Activated CD8-positive, alpha-beta memory T cell treated with anti-CD3 and anti-CD28 coated beads, Interleukin-2, amount 10 ng/mL, durations not matched to agents 7 days and 5 days (primary cell): ENCODE measurements at places on chromosomes 16 and 17.

GRCh38 chr17:17090642-17091103, 48.4 kb downstream of the MPRIP start:
- DNase-seq = no peak
- H3K36me3 ChIP-seq = peaks cover 5% of the 10 kb centered on the region
- no peaks in the 10 kb centered on the region for H3K27me3 ChIP-seq
- H3K4me1 ChIP-seq = peaks cover 34% of the 10 kb centered on the region
- H3K4me3 ChIP-seq = no peak overlapping the region

GRCh38 chr17:9887508-9887907, 17.6 kb downstream of the RCVRN start:
- H3K4me1 ChIP-seq = no peaks in the 10 kb centered on the region
- no peak overlapping the region for H3K27ac ChIP-seq
- no peak for DNase-seq

DNA sequence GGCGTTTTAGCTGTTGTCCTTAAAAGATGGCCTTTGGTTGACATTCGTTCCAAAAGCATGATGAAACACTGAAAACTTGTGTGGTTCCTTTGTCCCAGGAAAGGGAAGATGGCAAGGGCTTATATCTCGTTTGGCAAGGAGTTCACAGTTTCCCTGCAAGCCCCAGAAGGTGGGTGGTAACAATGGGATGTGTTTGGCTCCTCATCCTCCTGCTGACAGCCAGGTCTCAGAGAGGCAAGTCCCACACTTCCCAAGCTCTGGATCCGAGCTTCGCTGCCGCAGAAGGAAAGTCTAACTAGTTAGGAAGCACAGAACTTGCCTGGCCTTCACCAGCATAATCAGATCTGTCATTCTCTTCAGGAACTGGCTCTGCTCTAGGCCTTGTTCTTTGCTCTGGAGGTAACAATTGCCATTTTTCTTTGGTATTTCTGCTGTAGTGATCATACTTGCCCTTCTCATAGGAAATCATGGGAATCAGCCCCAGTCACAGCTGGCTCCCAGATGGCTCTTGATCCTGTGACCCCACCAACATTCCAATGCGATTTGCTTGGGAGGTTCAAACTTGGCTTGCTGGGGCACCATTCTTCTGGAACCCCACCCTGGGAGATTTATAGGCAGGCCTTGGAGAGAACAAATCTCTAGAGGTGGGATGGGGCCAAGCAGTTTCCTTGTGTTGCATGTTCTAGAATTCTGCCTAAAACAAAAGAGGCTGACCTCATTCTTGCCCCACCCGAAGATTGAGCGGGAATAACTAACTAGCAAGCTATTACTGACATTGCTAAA, 17.9 kb downstream of the KPNA2 start:
- no peak overlapping the region for H3K27ac ChIP-seq
- no peak overlapping the region for H3K4me3 ChIP-seq
- H3K36me3 ChIP-seq = peaks cover 4% of the 10 kb centered on the region
- peaks cover 6% of the 10 kb centered on the region for H3K4me1 ChIP-seq
- DNase-seq = no peak

DNA sequence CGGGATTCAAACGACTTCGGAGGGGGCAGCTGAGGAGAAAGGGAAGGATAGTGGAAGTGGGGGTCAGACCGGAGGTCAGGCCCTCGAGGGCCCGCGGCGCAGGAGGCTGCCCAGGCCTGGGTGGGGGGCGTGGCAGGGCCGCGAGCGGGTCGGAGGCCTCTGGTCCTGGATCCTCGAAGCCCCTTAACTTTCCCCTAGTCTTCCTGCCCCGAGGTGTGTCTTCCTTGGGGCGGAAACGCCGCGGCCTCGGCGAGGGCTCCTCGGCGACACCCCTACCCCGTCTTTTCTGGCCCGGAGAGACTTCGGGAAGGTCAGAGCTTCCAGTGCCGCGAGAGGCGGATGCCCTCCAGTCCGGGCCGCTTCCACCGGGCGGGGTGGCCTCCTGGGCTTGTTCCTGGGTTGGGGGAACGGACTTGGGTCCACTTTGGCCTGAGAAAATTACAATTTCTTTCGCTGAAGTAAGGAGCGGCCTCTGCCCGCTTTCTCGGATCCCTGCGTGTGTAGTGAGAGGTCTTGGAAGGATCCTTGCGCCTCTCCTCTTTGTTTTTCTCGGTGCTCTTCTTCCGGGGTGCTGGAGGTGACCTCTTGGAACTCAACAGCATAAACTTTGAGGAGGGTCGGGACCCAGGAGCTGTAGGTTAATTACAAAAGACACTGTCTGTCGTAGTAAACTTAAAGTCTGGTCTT, 491 bp downstream of the IST1 start:
- peak overlapping the region; percentile 98 for H3K4me3 ChIP-seq
- peak overlapping the region; percentile 97 for H3K27ac ChIP-seq
- peaks cover 10% of the 10 kb centered on the region for H3K36me3 ChIP-seq
- H3K4me1 ChIP-seq = peaks cover 33% of the 10 kb centered on the region

DNA sequence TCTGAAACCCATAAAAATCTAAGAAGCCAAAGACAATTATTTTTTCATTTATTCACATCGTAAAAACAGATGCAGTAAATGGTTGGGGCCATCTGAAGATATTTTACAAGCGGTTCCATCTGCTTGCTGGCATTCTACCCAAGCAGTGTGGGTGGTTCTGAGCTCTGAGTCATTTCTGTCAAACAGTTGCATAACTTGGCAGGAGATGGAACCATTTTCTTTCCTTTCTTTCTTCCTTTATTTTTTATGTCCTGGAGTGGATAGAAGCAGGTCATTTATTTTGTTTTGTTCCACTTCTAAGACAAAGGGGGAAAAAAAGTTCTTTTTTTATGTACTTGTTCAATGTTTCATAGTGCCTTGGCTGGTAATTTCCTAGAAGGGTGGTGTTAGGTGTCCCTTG, 1151.9 kb upstream of the GOT2 start:
- no peaks in the 10 kb centered on the region for H3K36me3 ChIP-seq
- no peak overlapping the region for H3K27ac ChIP-seq
- no peaks in the 10 kb centered on the region for H3K27me3 ChIP-seq
- no peak overlapping the region for H3K4me3 ChIP-seq

DNA sequence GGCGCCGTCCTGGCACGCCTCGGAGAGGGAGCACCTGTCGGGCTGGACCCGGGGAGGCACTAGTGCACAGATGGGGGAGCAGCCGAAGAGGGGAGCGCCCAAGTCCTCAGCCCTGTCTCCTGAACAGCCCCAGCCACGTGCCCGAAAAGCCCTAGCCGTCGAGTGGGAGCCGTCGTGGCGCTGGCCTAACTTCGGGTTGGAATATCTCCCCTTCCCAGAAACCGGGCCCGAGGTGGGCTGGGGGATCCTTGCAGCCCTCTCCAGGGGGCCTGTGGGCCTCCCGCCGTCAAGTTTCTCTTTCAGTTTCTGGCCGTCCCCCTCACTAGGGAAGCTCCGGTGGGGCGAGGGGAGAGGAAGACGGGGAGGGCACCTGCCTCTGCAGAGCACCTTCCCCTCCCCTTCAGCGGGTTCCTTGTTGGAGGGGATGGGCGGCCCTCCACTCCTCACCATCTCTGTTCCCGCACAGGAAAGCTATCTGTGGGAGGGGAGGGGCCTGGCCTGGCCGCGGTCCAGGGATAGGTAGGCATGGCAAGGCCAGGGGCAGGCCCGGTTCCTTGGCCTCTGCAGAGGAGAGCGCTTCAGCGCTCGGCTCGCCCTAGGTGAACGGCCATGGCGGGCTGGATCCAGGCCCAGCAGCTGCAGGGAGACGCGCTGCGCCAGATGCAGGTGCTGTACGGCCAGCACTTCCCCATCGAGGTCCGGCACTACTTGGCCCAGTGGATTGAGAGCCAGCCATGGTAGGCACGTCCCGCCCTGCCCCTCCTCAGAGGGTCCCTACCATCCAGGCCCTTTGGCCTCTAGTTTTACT, 709 bp downstream of the STAT5A start:
- peak; percentile 72 for DNase-seq
- peaks cover 16% of the 10 kb centered on the region for H3K36me3 ChIP-seq
- H3K27ac ChIP-seq = peak overlapping the region; percentile 84
- no peaks in the 10 kb centered on the region for H3K27me3 ChIP-seq
- H3K4me1 ChIP-seq = peaks cover 60% of the 10 kb centered on the region

DNA sequence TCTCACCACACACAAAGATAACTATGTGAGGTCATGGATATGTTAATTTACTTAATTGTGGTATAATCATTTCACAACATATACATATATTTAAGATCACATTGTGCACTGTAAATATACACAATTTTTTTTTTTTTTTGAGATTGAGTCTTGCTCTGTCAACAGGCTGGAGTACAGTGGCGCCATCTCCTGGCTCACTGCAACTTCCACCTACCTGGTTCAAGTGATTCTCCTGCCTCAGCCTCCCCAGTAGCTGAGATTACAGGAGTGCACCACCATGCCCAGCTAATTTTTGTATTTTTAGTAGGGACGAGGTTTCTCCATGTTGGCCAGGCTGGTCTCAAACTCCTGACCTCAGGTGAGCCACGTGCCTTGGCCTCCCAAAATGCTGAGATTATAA, 11.5 kb upstream of the PRSS54 start:
- no peak overlapping the region for H3K4me3 ChIP-seq
- H3K36me3 ChIP-seq = no peaks in the 10 kb centered on the region
- peaks cover 30% of the 10 kb centered on the region for H3K27me3 ChIP-seq
- H3K4me1 ChIP-seq = no peaks in the 10 kb centered on the region
- no peak overlapping the region for H3K27ac ChIP-seq

DNA sequence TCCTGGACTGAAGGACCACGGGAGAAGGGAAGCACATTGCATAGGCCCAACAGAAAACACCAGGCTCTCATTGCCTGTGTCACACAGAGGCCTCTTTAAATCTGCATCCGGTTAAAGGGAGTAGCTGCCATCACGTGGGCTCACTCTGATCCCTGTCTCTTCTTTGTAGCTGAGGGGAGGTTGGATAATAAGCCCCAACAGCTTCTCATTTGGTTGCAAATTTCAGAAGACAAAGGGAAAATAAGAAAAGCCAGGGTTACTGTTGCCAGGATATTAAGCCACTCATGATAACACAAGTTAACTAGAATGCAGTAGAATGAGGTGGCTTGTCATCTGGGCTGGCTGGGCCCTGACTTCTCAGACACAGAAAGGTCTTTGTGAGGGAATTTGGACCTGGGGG, 325.1 kb upstream of the ERCC4 start:
- no peaks in the 10 kb centered on the region for H3K4me1 ChIP-seq
- H3K36me3 ChIP-seq = no peaks in the 10 kb centered on the region
- DNase-seq = no peak

DNA sequence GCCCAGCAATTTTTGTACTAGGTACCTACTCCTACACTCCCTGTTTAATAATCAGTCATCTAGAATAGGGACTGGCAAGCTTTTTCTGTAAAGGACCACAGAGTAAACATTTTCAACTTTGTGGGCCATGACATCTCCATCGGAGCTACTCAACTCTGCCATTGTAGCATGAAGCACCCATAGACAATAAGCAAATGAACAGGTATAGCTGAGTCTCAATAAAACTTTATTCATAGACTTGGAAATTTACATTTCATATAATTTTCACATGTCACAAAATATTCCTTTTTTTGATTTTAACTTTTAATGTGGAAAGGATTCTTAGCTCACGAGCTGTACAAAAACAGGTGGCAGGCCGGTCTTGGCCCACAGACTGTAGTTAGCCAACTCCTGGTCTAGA, 345.8 kb downstream of the SOX9 start:
- no peak overlapping the region for H3K27ac ChIP-seq
- no peak for DNase-seq
- no peaks in the 10 kb centered on the region for H3K4me1 ChIP-seq
- H3K27me3 ChIP-seq = no peaks in the 10 kb centered on the region
- H3K4me3 ChIP-seq = no peak overlapping the region
- no peaks in the 10 kb centered on the region for H3K36me3 ChIP-seq

DNA sequence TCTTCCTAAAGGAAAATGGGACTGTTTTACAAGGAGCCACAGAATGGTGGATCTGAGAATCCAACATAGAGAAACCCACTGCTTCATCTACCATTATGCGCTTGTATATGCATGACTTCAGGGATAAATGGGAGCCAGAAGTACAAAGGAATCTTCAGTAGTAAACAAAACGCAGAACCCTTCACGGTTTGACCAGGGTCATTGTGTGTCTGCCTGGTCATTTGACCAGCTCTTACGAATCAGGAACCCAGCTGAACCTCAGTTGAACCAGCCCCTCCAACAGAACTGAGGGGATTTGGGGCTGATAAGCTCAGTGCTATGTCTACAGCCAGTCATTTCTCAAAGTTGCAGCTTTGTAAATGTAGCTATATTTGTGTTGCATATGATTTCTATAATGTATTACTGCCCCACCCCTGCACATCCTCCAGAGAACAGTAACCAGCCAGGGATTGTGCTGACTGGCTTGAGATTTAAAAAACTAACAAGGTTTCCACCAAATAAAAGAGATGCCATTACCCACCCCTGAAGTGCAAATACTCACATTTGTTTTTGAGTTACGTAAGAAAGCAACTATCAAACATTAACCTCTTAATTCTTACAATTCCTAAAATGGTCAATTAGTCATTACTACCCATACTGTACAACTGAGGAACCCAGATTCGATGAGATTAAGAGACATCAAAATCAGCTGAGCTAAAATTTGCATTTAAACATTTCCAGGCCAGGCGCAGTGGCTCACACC, 6.3 kb downstream of the CMTM4 start:
- H3K4me1 ChIP-seq = peaks cover 8% of the 10 kb centered on the region
- no peak overlapping the region for H3K27ac ChIP-seq
- H3K27me3 ChIP-seq = peaks cover 26% of the 10 kb centered on the region

GRCh38 chr17:50426472-50426782, 409 bp downstream of the ACSF2 start:
- H3K27ac ChIP-seq = peak overlapping the region; percentile 78
- H3K4me3 ChIP-seq = peak overlapping the region; percentile 84
- no peaks in the 10 kb centered on the region for H3K27me3 ChIP-seq
- no peak for DNase-seq
- H3K4me1 ChIP-seq = peaks cover 29% of the 10 kb centered on the region
- H3K36me3 ChIP-seq = peaks cover 2% of the 10 kb centered on the region

DNA sequence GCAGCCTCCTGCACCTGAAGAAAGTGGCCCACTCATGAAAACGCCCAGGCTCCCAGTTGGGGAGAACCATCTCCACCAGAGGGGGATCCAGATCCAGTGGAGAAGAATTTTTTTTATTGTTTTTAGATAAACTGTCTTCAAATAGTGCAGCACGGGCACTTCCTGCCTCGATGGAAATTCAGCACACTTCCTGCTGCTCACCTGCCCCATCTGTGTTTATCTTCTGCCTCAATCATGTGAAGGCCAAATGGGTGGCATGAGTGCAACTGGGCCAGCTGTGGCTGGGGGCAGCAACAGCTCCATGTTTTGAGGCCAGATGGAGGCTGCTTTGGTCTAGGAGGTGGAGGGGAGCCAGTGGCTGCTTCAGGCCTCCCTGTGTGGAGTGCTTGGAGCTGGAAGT, 75.9 kb upstream of the WSB1 start:
- H3K4me1 ChIP-seq = peaks cover 29% of the 10 kb centered on the region
- H3K36me3 ChIP-seq = peaks cover 10% of the 10 kb centered on the region
- no peak for DNase-seq
- no peak overlapping the region for H3K4me3 ChIP-seq
- H3K27me3 ChIP-seq = no peaks in the 10 kb centered on the region

- DNase-seq = no peak
- peak within 1 kb of the TSS; percentile 42 for H3K4me3 ChIP-seq
- H3K27ac ChIP-seq = no peak within 1 kb of the TSS
- H3K36me3 ChIP-seq = no peaks in the 10 kb centered on the region
- H3K27me3 ChIP-seq = peaks cover 30% of the 10 kb centered on the region
Observed at GRCh38 chr16:71626018-71626857, at the start of gene MARVELD3. Gene MARVELD3, plus strand, starts transcription at chr16:71626184. Its CDS starts 46 bp downstream, at chr16:71626230.

GRCh38 chr17:82667668-82668000, 19.4 kb upstream of the WDR45B start:
- no peaks in the 10 kb centered on the region for H3K27me3 ChIP-seq
- no peak overlapping the region for H3K27ac ChIP-seq
- H3K36me3 ChIP-seq = no peaks in the 10 kb centered on the region
- no peak overlapping the region for H3K4me3 ChIP-seq
